ENCODE measurements at places on chromosomes 11 and 22.

DNA sequence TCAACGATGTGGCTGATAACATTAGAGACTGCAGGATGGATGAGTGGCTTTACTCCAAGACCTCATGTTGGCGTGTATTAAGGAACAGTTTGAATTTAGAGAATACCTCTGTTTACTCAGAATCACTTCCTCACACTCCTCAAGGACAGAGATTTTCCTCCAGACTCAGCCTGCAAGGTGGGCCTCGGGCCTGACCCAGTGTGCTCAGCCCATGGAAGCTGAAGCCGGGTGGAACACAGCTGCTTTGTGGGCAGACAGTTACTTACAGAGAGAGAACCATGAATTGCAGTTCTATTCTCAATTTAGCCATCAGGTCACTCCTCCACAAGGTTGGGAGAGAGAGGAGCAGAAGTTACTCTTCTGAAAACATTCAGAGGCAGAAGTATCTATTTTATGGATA is 135.8 kb downstream of the SNX19 start:
- ATAC-seq = no peak
- H3K4me1 ChIP-seq = peaks cover 9% of the 10 kb centered on the region
- no peak overlapping the region for H3K4me3 ChIP-seq
- H3K27me3 ChIP-seq = no peaks in the 10 kb centered on the region
- no peak overlapping the region for H3K27ac ChIP-seq
- H3K36me3 ChIP-seq = no peaks in the 10 kb centered on the region

GRCh38 chr11:112542479-112542878 is 281.8 kb upstream of the PLET1 start:
- H3K36me3 ChIP-seq = no peaks in the 10 kb centered on the region
- no peaks in the 10 kb centered on the region for H3K4me1 ChIP-seq
- ATAC-seq = no peak
- no peaks in the 10 kb centered on the region for H3K27me3 ChIP-seq

GRCh38 chr11:46307785-46308341 is 30.4 kb downstream of the CREB3L1 start:
- H3K27ac ChIP-seq = no peak overlapping the region
- no peaks in the 10 kb centered on the region for H3K4me1 ChIP-seq
- H3K4me3 ChIP-seq = no peak overlapping the region
- no peaks in the 10 kb centered on the region for H3K36me3 ChIP-seq

DNA sequence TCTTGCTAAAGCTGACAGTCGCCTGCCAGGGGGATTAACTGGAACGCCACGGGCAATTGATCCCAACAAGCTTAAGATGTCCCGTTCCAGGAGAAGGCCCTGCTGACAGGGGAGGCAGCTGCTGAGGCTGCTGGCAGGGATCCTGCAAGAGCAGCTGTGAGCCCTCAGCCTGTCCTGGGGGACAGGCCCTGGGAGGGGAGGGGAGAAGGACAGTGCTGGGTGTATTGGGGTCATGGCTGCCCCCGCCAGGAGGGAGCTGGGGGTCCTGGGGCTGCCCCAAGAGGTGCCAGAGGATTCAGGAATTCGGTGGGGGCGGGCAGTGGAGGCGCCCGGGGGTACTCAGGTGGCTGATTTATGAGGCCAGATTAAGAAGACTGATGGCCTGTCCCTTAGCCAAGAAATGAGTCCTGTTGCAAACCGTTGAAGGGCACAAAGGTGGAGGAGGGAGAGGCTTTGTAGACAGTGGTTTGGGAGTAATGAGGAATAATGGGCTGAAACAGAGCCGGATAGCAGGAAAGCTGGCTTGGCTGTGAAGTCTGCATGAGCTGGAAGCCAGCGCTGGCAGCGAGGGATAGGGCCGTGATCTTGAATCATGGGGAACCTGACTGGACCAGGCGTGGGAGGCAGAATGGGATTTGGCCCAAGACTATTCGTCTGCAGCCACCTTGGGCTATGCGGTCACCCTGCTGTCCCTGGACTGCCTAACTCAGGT is 133.5 kb downstream of the CACNA1I start:
- H3K27ac ChIP-seq = no peak overlapping the region
- no peaks in the 10 kb centered on the region for H3K36me3 ChIP-seq

GRCh38 chr22:49525801-49526535 is 301.7 kb downstream of the BRD1 start:
- H3K4me3 ChIP-seq = no peak overlapping the region
- no peaks in the 10 kb centered on the region for H3K36me3 ChIP-seq
- no peak overlapping the region for H3K27ac ChIP-seq
- no peak for ATAC-seq
- H3K4me1 ChIP-seq = no peaks in the 10 kb centered on the region

GRCh38 chr22:41862530-41863266 is 29.8 kb downstream of the SREBF2 start:
- peak overlapping the region; percentile 60 for H3K27ac ChIP-seq
- no peak overlapping the region for H3K4me3 ChIP-seq
- no peaks in the 10 kb centered on the region for H3K27me3 ChIP-seq
- ATAC-seq = peak; percentile 55

- H3K27me3 ChIP-seq = no peaks in the 10 kb centered on the region
- no peak overlapping the region for H3K27ac ChIP-seq
- no peak for ATAC-seq
- no peak overlapping the region for H3K4me3 ChIP-seq
- peaks cover 13% of the 10 kb centered on the region for H3K4me1 ChIP-seq
- no peaks in the 10 kb centered on the region for H3K36me3 ChIP-seq
Observed at GRCh38 chr11:8034106-8034585, 46.9 kb upstream of the TUB start.

DNA sequence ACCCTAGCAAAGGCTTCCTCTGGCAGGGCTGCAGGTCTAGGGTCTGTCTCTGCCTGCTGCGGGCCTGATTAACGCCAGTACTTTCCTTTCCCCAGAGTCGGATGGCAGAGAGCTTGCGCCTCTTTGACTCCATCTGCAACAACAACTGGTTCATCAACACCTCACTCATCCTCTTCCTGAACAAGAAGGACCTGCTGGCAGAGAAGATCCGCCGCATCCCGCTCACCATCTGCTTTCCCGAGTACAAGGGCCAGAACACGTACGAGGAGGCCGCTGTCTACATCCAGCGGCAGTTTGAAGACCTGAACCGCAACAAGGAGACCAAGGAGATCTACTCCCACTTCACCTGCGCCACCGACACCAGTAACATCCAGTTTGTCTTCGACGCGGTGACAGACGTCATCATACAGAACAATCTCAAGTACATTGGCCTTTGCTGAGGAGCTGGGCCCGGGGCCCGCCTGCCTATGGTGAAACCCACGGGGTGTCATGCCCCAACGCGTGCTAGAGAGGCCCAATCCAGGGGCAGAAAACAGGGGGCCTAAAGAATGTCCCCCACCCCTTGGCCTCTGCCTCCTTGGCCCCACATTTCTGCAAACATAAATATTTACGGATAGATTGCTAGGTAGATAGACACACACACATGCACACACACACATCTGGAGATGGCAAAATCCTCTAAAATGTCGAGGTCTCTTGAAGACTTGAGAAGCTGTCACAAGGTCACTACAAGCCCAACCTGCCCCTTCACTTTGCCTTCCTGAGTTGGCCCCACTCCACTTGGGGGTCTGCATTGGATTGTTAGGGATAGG is 18.6 kb downstream of the RSPH14 start:
- H3K4me3 ChIP-seq = no peak overlapping the region
- no peak overlapping the region for H3K27ac ChIP-seq
- no peaks in the 10 kb centered on the region for H3K27me3 ChIP-seq
- no peaks in the 10 kb centered on the region for H3K4me1 ChIP-seq

DNA sequence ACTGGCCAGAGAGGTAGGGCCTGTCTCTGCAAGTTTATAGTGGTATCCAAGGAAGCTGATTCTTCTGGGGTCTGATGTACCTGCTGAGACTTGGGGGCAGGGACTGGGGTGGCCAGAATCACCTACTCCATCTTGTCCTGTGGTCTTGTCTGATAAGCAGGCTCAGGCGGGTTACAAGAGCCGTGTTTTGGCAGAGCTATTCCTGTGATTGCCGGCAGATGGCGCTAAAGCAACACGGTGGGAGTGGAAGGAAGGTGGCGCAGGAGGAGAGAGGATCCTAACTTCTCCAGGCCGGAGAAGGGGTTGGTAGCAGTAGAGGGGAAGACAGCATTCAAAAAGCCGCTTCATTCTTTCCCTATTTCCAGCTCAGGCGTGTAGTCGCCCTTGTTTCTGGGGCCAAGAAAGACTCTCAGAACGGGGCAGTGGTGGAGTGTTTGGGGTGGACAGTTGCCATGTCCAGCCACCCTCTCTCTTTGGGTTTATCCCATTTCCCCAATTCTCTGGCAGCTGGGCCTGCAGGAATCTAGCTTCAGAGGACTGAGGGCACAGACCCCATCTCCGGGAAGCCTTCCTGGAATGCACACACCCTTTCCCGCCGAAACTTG is 15.1 kb downstream of the CHRM1 start:
- no peak overlapping the region for H3K27ac ChIP-seq
- no peaks in the 10 kb centered on the region for H3K27me3 ChIP-seq
- peak; percentile 85 for ATAC-seq
- no peak overlapping the region for H3K4me3 ChIP-seq
- H3K36me3 ChIP-seq = no peaks in the 10 kb centered on the region

GRCh38 chr11:107397357-107397756 is 60.3 kb downstream of the CWF19L2 start:
- no peaks in the 10 kb centered on the region for H3K4me1 ChIP-seq
- no peak overlapping the region for H3K27ac ChIP-seq
- H3K36me3 ChIP-seq = no peaks in the 10 kb centered on the region
- H3K27me3 ChIP-seq = no peaks in the 10 kb centered on the region
- ATAC-seq = no peak

DNA sequence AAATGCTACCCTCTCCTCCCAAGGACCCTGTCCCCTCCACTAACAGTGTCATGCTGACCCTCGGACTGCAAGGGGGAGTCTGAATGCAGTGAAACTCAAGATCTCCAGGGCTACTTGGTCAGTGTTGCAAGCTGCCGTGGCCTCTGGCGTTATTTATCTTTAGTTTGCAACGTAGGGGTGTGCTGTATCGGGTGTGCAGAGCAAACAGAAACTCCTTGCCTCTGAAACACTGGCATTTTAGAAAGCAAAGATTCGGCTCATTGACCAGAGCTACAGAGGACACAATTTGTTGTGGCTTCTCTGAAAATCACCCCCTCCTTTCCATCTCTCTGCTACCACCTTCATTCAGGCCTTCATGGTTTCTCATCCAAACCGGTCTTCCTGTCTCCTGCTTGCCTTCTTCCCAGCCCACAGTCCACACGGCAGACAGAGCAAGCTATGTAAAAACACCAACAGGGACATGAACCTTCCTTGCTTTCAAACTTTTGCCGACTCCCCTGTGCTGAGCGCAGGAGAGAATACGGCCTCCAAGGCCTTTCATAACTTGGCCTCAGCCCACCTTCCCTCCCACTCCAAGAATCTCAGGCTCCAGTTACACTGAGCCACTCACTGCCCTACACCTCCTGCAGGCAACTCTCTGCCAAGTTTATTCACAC is 14.9 kb downstream of the FZD4 start:
- peak; percentile 93 for ATAC-seq
- H3K4me1 ChIP-seq = peaks cover 83% of the 10 kb centered on the region
- peak overlapping the region; percentile 2 for H3K4me3 ChIP-seq
- H3K27ac ChIP-seq = peak overlapping the region; percentile 81
- no peaks in the 10 kb centered on the region for H3K36me3 ChIP-seq

DNA sequence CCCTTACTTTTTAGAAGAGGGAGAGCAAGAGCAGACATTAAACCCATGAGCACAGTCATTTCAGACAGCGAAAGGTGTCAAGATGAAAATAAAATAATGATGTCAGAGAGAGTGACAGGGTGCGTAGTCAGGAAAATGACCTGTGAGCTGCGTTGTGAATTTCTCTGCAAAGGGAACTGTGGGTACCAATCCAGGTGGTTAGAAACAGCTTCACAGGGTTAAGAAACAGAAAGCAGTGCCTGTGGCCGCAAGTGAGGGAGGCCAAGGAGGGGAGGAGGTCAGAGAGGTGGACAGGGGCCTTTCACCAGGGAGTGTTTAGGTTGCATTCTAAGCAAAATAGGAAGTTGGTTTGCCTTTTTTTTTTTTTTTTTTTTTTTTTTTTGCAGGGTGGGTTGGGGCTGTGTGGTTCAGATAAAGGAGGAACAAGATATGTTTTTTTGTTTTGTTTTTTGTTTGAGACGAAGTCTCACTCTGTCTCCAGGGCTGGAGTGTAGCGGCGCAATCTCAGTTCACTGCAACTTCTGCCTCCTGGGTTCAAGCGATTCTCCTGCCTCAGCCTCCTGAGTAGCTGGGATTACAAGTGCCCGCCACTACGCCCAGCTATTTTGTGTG is 7.9 kb downstream of the TIGD3 start:
- no peaks in the 10 kb centered on the region for H3K27me3 ChIP-seq
- no peak overlapping the region for H3K27ac ChIP-seq
- no peak overlapping the region for H3K4me3 ChIP-seq
- H3K36me3 ChIP-seq = no peaks in the 10 kb centered on the region
- H3K4me1 ChIP-seq = no peaks in the 10 kb centered on the region
- ATAC-seq = no peak

GRCh38 chr11:12159351-12160099 is 49.1 kb downstream of the MICAL2 start:
- ATAC-seq = peak; percentile 77
- H3K27me3 ChIP-seq = no peaks in the 10 kb centered on the region
- peak overlapping the region; percentile 84 for H3K27ac ChIP-seq
- no peaks in the 10 kb centered on the region for H3K36me3 ChIP-seq
- peaks cover 95% of the 10 kb centered on the region for H3K4me1 ChIP-seq

- no peaks in the 10 kb centered on the region for H3K4me1 ChIP-seq
- no peaks in the 10 kb centered on the region for H3K36me3 ChIP-seq
- peaks cover 30% of the 10 kb centered on the region for H3K27me3 ChIP-seq
- H3K4me3 ChIP-seq = no peak overlapping the region
- H3K27ac ChIP-seq = no peak overlapping the region
- ATAC-seq = no peak
Observed at GRCh38 chr11:19281041-19281440, 40.3 kb upstream of the E2F8 start.

- H3K27me3 ChIP-seq = no peaks in the 10 kb centered on the region
- H3K36me3 ChIP-seq = peaks cover 82% of the 10 kb centered on the region
- ATAC-seq = no peak
- H3K4me1 ChIP-seq = no peaks in the 10 kb centered on the region
- no peak overlapping the region for H3K27ac ChIP-seq
Observed at GRCh38 chr22:29342577-29343312, 27.2 kb upstream of the RASL10A start.

DNA sequence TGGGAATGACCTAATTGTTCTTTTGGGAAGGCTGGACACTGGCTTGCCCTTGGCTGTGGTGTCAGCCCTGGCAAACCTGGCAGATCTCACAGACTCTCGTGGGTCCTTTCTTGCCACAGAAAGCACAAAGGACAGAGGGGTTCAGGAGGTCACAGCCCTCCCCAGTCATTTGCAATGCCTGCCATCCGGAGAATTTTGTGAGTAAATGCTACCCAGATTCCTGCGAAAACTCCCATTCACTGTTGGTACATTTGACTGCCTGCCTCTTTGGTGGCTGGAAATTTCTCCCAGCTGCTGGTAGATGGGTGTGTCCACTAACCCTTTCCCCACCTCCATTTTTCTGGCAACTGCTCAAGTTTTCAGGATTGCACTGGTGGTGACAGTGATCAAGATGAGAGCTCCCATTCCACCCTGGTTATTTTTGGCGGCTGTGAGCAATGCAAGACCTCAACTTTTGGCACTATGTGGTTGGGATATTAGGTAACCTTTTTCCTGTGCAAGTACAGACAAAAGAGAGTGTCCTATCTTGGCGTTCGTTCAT is 155.7 kb downstream of the NAV2 start:
- H3K4me1 ChIP-seq = peaks cover 13% of the 10 kb centered on the region
- H3K4me3 ChIP-seq = no peak overlapping the region
- H3K36me3 ChIP-seq = no peaks in the 10 kb centered on the region
- ATAC-seq = peak; percentile 86

All from gastroesophageal sphincter (tissue), 4 donors.